Activated T-helper 9 cell treated with anti-CD3 and anti-CD28 coated beads, Interleukin-2, amount 50 U/mL, for 16 hours (primary cell): ENCODE measurements at places on chromosomes 5 and 9.

GRCh38 chr9:69421908-69422801, 97.1 kb downstream of the ENTREP1 start:
- peak; percentile 4 for DNase-seq

GRCh38 chr5:160324886-160325285, 12.5 kb upstream of the CCNJL start:
- no peak for DNase-seq

DNA sequence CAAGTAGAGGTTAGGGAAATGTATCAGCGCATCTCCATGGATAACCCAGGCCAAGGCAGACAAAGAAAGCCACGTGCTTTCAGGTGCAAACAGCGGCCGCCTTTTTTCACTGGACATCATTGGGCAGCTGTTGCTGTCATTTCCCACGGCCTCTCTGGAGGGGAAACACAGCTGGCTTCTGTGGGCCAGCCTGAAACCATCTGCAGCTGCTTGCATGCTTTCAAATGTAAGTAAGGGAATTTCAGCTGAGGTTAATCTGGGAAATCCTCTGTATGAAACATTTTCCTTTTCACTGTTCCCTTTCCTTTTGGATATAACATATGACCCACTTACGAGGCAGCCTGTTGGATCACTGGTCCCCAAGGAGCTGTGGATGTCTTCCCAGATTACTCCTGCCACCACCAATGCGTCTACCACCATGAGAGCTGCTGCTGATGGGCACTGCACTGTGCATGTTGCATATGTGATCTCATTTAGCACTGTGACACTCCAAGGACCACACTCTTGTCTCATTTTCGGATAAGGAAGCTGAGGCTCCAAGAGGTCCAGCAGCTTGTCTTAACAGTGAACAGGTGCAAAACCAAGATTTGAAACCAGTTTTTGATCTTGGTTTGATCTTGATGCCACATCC, 106.3 kb downstream of the C9orf152 start:
- no peak for DNase-seq

DNA sequence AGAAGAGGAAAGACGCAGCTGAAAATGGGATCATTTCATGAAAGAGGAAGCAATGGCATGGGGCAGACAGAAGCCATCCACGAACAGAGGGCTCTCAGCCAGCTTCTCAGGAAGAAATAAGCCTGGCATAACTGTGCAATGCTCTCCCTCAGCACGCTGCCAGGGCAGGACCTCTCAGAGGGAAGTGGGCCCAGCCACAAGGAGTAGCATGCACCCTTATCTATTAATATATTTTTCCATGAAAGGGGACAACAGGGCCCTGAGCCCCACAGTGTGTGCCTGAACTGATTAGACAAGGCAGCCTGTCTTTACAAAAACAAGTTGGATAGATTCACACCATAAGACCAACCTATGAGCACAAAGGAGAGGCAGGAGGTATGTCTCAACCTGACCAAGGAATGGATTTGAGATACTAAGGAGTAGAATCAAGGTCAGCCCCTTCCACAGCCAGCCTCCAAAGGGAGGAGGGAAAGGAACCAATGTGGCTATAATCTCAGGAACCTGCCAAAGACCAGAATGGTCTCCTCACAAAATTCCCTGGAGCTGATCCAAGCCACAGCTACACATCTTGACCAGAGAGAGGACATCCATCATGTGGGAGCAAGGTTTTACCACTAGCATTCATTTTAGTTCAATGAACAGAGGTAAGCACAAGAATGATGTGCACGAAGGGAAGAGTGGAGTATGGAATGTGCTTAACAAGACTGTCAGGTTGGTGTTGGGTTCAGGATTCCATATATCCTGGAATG, 154.8 kb downstream of the SIL1 start:
- no peak for DNase-seq

DNA sequence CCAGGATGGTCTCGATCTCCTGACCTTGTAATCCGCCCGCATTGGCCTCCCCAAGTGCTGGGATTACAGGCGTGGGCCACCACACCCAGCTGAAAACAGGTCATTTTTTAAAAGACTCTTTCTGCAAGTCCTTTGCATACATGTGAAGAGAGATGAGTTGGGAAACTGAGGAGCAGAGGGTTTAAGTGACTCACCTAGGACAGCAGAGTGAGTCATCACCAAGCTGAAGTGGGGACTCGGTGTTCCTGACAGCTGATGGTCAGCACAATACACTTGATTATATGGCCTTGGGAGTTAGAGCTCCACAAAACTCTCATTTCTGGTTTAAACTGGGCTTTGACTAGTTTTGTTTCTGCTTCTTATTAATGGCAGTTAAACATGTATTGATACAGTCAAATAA, 38.1 kb upstream of the SSBP2 start:
- no peak for DNase-seq

- DNase-seq, result no peak
Measured at GRCh38 chr9:19320495-19320894, 59.5 kb downstream of the RPS6 start.

- no peak for DNase-seq
Measured at GRCh38 chr5:164041105-164041504, 535.7 kb downstream of the MAT2B start.
